ACHN (cell line): ENCODE measurements at places on chromosomes 5 and 9.

DNA sequence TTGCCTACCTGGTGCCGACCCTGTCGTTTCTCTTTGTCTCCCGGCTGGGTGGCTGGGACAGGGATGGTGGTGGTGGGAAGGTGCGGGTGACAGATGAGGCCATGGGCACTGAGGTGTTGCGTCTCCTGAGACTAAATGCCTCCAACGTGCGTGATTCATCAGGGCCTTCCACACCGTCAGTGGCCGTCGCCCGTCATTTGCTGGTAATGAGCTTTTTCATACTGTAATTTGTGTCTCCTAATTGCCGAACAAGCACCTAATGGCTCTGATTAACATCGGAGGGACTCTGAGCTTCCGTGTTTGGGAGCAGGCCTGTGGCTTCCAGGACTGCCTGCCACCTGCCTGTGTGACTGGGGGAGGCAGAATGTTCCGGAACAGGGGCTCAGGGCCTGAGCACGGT is 35.2 kb downstream of the RXRA start:
- DNase-seq = no peak

- DNase-seq = no peak
These were observed 97.3 kb downstream of the PLCXD3 start for GRCh38 chr5:41413074-41413473.

- DNase-seq = no peak
These were observed 526.7 kb upstream of the ADAMTS16 start for GRCh38 chr5:4613440-4613839.

DNA sequence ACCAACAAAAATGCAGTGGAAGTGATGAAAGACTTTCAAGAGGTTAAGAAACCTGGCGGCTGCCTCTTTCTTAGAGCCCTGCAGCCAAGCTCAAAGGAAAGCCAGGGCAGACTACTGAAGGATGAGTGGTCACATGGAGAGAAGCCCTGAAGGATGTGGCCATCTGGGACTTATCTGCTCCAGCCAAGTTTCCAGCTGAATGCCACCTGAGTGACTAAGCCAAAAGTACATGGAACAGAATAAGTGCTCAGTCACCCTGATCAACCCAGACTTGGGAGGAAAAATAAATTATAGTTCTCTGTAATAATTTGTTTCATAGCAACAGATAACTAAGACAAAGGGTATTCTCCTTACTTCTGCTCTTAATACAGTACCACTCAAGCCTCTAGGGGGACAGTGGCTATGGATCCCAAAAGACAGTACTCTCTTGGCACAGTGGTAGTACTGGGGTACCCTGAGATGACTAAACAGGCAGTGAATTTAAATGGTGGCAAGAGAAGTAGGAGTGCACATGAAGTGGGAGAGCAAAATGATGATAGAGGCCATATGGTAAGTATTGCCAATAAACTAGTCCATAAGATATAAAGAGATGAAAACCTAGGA is 182.3 kb downstream of the ELAVL2 start:
- DNase-seq = no peak

- DNase-seq = peak; percentile 68
These were observed 19.0 kb downstream of the CMBL start for GRCh38 chr5:10288592-10289219.

GRCh38 chr5:175460126-175460525 is 16.1 kb upstream of the DRD1 start:
- DNase-seq = peak; percentile 13

DNA sequence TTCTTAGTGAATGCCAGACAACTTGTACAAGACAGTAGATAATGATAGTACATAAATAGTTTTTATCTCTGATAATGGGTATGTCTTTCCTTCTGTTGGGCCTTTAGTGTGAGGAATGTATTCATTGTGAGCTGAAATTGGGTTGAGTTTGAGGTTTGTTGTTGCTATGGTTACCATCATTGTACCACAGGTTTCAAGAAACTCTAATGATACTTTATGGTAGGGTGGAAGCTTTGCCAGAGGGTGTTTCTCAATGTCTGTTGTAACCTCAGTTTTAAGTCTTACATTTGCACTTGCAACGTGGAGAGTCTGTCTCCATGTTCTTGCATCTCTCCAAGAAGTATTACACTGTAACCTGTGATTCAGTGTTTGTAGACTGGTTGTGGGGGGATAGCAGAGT is 1550.1 kb downstream of the MAT2B start:
- DNase-seq = no peak

DNA sequence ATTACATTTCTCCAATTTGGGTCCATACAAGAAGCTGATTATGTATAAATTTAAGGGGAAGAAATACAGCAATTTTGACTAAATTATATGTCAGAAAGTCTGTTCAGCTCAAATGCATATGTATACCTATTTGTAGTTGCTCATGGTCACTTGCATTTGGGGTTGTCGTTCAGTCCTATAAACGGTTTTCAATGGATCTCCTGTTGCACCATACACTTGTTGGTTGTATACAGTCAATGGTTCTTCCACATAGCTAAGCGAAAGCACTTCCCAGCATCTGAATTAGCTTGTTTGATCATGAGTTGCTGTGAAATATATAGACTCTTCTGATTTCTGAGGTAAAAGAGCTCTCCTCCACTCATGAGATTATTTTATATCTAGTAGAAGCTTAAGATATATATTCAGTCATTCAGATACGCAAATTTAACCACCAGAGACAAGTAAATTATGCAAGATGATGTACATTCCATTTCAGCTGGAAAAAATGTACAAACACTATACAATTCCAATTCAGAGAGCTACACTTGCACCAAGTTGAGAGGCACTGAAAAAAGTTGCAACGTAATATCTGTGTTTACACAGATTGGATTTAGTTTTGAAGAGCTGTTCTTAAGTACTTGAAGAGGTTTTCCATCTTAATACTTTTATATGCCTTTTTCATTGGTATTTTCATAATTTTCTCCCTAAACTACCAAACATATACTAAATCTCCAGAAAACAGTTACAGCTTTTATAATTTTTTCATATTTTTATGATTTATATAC is 64.4 kb upstream of the POU5F2 start:
- DNase-seq = no peak

DNA sequence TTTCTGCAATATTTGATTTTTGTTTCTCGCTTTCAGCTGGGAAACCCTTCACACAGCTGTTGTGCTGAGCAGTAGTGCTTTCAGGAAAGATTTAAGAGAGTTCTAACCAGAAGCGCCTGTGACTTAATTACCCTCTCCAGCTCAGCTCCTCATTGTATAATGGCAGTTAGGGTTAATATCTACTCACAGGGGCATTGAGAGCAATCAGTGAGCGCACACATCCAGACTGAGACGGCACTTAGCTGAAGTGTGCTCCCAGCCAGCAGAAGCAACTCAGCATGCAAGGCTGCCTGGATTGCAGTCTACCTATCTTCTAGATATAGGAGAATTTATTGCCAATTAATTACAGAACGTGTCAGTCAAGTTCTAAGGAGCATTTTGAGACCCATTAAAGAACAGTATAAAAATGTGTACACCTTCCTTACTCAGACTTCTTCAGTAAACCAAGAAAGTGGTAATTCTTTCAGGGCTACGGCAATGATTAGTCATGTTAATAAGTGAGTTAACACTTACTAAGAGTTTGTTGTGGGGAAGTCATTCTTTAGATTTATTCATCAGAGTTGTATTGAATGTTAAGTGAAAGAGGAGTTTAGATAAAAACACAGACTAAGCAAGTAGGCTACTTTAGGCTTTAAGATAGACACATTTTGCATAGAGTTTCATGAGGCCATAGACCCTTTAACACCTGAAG is 111.7 kb upstream of the PCAT7 start:
- peak; percentile 47 for DNase-seq

DNA sequence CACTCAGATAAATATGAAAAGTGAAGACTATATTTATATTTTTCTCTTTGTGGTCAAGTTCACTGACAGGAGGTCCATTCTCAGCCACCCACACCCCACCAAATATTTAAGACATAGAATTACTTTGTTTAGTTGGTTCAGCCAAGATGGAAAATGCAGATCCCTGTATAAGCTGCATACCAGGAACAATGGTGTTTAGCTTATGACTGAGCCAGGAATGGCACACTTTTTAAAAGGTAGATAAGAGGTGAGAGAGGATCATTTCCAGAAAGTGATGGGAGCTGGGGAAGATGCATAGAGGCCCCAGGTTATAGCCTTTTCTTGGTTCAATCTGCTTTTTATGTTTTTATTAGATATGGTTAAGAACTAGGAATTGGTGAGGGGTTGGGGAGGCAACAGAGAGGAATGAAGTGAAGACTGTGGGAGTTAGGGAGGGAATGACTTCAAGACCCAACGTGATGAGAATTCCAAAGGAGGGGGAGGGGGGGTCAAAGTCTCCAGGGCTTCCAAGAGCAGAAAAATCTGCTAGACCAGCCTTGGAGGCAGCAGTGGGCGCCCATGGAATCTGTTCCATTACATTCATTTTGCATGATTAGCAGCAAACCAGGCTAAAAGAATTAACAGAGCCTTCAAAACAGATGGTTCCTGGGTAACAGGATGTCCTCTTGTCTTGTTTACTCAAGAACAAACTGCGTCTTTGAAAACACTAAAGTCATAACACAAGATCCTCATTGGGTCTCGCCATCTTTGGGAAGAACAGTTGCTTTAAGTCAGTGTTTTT is 95.2 kb downstream of the FGF1 start:
- no peak for DNase-seq

- DNase-seq = no peak
These were observed 89.5 kb downstream of the MAN2A1 start for GRCh38 chr5:109779036-109779735.

DNA sequence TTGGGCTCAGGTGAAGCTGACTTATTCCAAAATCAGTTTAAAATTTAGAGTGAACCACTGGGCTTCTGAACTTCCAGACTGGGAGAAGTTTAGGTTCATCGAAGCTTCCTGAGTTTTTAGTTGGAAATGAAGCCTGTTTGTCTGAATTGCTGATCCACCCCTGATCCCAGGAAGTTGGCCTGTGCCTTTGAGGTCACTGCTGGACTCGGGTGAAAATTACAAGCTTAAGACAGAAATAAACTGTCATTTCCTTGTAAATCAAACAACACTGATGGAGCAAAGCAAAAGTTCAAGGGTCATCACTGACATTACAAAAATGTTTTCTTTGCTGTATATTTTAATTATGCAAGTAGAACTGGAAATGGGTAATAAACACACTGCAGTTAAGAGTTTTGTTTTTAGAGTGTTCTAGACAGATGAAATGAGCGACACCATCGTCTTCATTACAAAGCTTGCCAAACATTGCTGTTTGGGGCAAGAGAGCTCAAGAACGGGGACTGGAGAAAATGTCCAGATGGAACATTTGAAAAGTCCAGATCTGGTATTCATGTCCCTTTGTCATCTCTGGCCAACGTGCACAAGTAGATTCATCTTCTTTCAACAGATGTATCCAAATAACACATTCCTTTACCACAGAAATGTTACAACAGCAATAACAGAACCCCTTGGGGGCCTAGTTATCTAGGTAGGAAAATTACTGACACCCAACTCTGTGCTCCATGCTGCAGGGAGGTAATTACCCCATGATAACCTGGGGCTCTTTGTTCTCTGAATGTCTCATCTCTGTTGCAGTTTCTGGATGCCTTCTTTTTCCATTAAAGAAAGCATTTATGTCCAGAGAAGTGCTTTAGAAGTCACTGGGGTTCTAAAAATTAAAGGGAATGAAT is 142.4 kb upstream of the ERCC6L2 start:
- no peak for DNase-seq

DNA sequence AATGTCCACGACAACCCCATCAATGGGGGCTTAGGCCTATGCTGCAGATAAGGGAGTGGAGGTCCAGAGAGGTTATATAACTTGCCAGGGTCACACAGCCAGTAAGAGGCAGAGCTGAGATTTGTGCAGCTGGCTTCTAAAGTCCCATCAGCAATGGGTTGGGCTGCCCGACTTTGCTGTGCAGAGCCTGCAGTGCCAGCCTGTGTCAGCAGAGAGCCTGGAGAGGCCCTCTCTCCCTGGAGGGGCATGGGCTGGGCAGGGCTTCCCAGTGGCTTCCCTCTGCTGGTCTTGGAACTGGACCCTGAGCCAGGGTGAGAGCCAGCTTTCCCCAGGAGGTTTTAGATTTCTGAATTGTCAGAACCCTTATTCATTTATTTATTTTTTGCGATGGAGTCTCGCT is 77.2 kb upstream of the RAPGEF1 start:
- DNase-seq = no peak

DNA sequence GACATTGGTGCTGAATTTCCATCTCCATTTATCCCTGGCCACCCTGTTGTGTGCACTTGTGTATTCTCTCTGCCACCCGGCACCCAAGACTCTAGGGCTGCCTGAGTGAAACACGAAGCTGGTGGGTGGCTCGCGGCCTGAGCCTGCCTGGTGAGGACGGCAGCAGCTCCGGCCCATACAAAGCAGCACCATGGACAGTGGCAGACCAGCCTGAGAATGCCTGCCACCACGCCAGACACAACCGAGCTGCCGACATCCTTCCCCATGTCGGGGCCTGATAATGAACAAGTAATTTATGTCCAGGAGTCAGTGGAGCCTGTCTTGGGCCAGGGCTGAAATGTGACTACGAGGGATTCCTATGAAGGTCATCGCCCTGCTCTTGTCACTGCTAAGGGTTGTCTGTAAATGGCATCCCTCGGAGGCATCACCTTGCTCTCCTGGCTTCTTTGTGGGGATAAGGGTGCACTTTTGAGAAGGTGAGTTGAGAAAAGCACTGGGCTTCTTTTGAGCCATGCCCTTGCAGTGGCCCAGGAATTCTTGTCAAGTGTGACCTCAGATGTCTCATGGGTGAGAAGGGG is 175.7 kb downstream of the MELK start:
- peak; percentile 40 for DNase-seq

DNA sequence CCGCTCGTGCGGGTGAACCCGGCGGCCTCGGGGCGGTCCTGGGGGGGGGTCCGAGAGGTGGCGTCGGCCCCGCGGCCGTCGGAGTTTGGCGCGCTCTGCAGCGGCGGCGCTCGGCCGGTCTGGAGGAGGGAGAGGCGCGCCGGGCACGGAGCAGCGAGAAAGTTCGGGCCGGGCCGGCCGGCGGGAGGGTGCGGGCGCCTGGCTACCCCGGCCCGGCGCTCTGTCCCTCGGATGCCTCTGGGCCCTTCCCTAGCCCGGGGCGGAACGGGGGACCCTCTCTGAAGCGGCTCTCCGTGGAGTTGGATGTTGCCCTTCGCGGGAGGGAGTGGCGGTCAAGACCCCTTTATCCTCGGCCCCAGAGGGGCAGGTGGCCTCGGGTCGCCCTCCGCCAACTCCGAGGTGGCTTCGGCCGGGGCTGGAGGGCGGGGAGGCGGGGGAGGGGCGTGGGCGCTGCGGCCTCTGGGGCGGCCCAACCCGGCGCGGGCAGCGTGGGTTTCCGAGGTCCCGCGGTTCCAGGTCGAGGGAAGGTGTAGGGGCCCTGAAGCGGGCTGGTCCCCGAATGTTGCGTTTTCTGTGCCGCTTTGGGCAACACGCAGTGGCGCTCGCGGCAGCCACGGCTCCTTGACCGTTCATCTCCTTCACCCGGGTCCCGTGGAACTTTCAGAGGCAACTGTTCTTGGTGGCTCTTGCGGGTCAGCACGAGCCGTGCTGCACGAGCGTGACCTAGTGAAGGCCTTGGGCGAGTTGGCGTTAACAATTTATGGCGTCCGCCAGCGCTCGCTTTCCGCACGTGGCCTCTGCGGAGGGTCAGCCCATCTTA is 290.5 kb downstream of the DOCK8 start:
- DNase-seq = peak; percentile 28
